GM03348 (cell line): ENCODE measurements at places on chromosomes 13 and 19.
A peak's percentile ranks its signal among the peaks of the same experiment; 100 is the strongest.

DNA sequence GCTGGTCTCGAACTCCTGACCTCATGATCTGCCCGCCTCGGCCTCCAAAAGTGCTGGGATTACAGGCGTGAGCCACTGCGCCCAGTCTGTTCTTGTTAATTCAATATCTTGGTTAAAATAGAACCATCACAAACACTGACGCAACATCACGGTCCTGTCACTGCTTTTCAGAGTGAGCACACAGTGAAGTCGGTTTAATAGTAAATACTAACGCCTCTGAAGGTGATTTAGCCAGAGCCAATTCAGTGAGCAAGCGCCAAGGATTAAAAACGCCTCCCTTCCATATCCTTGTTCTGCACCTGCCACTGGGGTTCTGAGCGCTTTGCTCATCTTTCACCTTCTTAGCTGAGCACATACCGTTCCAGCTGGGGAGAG, 30.3 kb downstream of the LAMP1 start:
- DNase-seq: no peak

GRCh38 chr19:1453525-1454364, 3.8 kb downstream of the APC2 start:
- DNase-seq: peak; percentile 31

DNA sequence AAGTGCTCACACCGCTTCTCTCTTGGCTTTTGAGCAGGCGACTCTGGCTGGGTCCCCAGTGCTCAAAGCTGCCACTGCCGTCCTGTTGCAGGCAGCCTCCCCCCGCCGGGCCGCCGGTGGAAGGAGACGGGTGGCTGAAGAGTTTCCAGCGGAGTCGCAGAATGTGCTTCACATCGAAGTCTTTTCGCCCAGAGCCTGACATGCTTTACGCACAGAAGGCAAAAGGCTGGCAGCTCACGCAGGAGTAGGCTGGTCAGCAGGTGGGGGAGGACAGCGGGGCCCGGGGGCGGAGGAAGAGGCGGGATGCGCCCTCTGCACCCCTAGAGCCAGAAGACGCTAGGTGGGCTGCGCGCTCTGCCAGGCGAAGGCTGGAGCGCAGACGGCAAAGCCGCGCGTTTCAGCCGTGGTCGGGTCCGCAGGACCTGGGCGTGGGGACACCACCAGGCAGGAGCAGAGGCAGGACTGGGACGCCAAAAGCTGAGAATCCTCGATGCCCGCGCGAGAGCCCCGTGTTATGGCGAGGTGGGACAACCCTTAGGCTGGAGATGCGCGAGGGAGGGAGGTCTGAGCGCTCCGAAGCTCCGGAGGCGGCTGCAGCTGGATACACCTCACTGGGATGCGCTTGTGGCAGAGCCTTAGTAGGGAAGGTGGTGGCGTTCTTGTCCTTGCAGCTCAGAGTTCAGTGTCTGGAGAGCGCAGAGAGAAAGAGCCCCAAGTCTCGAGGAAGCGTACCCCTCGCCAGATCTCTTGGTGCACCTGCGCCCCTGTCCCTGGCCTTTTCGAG, at the start of gene ATXN8OS:
Gene ATXN8OS (plus strand): TSS at position 329 of the 784 bp plus-strand sequence.
- DNase-seq: no peak

- peak; percentile 21 for DNase-seq
Measured at GRCh38 chr19:6126335-6126974, 9.0 kb upstream of the ACSBG2 start.

- DNase-seq: peak; percentile 70
Measured at GRCh38 chr19:5147978-5148793, 179.3 kb downstream of the KDM4B start.

DNA sequence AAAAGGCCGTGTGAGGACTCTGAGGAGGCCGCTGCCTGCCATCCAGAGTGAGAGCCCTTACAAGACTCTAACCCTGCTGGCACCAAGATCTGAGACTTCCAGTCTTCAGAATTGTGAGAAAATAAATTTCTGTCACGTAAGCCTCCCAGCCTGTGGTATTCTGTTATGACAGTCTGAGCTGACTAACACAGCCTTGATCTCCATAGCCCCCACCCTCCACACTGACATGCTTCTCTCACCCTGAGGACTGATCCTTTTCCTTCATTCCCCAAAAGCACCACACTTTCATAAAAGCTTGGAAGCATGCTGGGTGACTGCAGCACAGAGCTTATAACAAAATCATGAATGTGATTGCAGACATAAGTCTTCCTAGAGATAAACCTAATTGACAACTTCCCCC, 1059.8 kb downstream of the UQCRFS1 start:
- no peak for DNase-seq

GRCh38 chr19:461721-462551, 1.1 kb upstream of the SHC2 start:
- no peak for DNase-seq
